ENCODE measurements at places on chromosomes 2 and 18.

DNA sequence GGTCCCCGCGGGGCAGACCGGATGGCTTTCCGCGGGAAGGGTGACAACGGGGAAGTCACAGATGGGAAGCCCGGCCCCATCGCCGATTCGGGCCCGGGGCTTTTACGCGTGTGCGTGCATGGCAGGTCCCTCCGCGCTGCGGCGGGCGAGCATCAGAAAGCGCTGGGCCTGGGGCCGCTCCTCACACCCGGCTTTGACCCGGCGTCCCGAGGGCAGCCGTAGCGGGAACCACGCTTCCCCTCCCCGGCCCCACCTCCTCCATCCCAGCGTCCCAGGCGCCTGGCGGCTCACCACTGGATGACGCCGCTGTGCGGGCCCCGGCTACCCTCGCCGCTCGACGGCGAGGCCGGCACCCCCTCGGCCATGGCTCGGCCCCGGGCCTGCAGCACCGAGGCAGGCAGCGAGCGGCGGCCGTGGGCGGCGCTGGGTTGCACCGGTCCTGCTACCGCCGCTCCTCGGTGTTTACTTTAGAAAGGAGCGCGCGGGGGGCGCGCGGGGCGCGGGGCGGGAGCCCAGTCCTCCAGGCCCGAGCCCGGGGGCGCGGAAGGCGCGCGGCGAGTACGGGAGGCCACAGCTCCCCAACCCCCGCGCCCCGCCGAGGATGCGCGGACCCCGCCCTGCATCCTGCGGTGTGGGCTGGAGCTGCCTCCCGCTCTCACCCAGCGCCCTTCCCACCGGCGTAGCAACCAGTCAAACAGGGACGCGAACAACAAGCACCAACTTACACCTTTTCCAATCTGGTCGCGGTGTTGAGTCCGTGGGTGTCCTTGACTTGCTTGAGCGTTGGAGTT is 806 bp downstream of the RFX8 start:
- DNase-seq: peak; percentile 74

GRCh38 chr2:220705678-220706077 is 866.4 kb downstream of the EPHA4 start:
- no peak for DNase-seq

DNA sequence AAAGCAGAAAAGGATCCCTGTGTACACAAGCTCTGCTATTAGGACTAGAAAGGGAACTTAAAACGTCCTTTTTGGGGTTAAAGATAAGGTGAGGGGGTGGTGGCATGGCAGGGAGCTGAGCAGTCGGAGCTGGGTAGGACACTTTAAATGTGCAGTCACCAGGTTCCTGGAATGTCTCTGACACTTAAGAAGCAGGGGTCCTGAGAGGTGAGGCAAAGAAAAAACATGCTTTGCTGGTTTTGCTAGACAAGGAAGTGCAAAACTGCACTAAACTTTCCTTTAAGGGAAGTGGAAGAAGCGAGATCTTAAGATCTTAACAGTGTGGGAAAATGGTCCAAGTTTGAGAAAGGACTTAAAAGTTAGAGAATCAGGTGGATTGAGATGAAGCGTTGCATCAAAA is 99.5 kb upstream of the MAP3K20 start:
- DNase-seq: no peak

DNA sequence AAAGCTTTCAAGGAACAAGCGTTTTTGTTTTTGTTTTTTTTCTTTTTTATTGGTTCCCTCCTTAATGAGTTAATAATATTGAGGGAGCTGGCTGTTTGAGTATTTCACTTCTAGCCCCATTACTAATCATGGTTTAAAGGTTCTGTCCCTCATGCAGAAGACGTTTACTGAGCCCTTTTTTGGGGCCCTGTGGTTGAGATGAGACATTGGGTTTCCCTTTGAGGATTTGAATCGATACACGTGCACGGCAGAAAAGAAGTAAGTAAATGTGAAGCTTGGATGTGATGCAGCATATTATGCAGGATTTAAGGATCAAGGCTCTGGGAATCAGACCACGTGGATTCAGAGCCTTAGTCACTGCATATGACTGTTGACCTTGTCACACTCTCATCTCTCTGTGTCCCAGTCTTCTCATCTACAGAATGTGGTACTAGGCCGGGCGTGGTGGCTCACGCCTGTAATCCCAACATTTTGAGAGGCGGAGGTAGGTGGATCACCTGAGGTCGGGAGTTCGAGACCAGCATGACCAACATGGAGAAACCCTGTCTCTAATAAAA is 1.0 kb upstream of the CHST10 start:
- no peak for DNase-seq

DNA sequence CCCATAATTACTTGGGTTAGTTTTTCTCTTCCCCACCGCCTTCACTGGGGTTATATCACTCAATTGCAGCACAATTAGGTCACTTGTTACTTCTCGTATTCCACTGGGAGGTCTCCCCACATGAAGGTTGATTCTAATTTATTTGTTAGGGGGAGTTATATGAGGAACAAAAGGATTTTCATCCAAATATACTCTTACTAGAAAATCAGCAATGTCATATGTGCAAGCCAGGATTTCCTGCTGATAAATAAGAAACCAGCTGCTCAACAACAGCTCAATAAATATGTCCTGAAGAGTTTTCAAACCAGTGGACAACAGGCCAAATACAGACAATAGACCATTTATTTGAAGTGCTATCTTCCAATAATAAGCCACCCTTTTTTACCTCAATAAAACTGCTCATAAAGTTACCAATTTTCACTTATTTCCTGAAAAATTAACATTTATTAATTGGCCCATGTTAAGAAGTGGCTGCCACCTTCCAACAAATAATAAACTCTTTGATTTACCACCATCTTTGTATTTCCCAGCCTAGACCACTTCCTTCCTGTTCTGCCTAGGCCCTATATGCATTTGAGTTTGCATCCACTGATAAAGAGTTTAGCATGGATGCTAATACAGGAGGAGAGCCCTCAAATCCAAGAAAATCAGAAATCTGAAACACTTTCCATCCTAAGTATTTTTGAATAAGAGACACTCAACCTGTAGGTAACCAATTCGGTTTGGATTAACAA is 184.4 kb upstream of the SLC39A10 start:
- no peak for DNase-seq

GRCh38 chr2:52253416-52253980 is 1221.6 kb upstream of the NRXN1 start:
- no peak for DNase-seq

DNA sequence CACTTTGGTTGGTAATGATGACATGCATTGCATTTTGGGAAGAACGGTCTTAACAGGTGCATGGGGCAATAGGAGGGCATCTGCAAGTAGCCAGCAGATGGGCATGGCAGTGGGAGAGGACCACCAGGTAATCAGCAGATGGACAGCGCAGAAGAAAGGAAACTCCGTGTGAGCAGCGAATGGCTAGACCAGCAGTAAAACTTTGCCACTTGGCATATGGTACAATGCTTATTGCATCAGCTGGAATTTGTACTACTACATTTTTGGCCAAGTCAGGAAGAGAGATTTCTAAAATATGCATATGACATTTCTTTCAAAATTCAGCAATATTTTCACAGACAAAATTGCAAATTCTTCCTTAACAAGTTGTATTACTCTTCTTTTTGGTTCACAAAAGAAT is 768.5 kb downstream of the LRP1B start:
- DNase-seq: no peak

- DNase-seq: peak; percentile 72
These were observed 71.1 kb upstream of the SH3BP4 start for GRCh38 chr2:234880551-234881211.

DNA sequence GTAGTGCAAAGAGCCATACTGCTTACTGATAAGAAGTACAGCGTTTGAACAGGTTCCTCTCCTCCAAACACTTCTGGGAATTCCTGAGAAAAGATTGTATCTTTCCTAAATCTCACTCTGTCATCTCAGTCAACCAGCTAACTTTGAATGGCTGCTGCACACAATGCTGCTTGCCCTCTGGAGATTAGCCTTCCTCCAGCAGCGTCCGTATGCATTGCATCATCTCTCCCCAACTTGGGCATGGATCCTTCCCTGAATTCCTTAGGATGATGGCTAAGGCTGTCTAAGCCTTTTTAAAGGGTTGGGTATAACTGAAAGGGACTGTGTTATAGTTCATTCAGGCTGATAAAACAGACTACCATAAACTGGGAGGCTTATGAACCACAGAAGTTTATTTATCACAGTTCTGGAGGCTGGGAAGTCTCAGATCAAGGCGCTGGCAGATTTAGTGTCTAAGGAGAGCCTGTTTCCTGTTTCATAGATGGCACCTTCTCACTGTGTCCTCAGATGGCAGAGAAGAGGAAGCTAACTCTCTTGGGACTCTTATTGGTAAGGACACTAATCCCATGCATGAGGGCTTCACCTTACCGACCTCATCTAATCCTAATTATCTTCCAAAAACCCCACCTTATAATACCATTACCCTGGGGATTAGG is 105.3 kb downstream of the PAX3 start:
- DNase-seq: no peak

DNA sequence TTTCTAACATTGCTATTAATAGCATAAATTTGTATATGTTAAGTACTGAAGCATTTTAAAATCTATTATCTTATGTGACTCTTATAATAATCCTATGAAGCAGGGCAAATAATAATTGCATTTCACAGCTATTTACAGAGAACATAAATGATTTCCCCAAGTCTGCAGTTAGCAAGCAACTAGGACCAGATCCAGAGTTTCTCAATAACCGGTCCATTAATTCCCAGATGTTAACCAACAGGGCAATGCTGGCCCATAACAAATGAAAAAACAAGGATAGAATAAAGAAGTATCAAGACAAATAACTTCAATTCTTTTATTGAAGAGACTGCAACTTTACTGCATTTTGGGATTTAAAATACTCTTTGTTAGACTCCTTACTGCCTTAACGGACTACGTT is 91.7 kb upstream of the SPTBN1 start:
- DNase-seq: no peak

GRCh38 chr2:224393157-224393872 is 8.6 kb downstream of the FAM124B start:
- DNase-seq: no peak

- no peak for DNase-seq
These were observed 31.9 kb downstream of the ACKR3 start for GRCh38 chr2:236601316-236602202.

DNA sequence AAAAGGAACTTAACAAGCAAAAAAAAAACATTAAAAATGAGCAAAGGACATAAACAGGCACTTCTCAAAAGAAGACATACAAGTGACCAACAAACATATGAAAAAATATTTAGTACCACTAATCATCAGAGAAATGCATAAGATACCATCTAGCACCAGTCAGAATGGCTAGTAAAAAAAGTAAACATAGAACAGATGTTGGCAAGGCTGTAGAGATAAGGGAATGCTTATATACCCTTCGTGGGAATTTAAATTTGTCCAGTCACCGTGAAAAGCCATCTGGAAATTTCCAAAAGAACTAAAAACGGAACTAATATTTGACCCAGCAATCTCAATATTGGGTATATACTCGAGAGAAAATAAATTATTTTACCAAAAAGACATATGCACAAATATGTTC is 1751.3 kb upstream of the LRRTM1 start:
- no peak for DNase-seq

GRCh38 chr2:18598848-18599484 is 9.6 kb upstream of the NT5C1B start:
- no peak for DNase-seq

- DNase-seq: peak; percentile 68
These were observed 31.2 kb downstream of the C1D start for GRCh38 chr2:68031542-68032160.

Measured in fibroblast of skin of right quadriceps (primary cell).